ENCODE measurements at places on chromosomes 4 and X. TPM values are rescaled to one million over a fixed set of nuclear protein-coding genes. Genes with fewer than 3 reads are reported as not detected.

GSX2 gene
- not detected for total RNA-seq

RTL3 gene
- total RNA-seq = not detected

HGFAC gene
- not detected for total RNA-seq

MAGEB10 gene
- total RNA-seq = not detected

FNIP2 gene
- total RNA-seq = 19.7 TPM

WDR17 gene
- 0.69 TPM for total RNA-seq

CHRDL1 gene
- not detected for total RNA-seq

ZNF157 gene
- total RNA-seq = 0.15 TPM

TIGD4 gene
- total RNA-seq = 0.34 TPM

CCDC149 gene
- total RNA-seq = not detected

GSTCD gene
- total RNA-seq = 9.5 TPM

JADE1 gene
- total RNA-seq = 34.5 TPM

SLC6A14 gene
- not detected for total RNA-seq

ANXA3 gene
- total RNA-seq = 30.9 TPM

PDGFRA gene
- 2.0 TPM for total RNA-seq

EPHA5 gene
- total RNA-seq = not detected

ZNF141 gene
- total RNA-seq = 25.3 TPM

F11 gene
- total RNA-seq = not detected

ABCG2 gene
- 0.68 TPM for total RNA-seq

CCKAR gene
- total RNA-seq = not detected

TCEAL6 gene
- not detected for total RNA-seq

TSPAN6 gene
- not detected for total RNA-seq

FRG2 gene
- total RNA-seq = not detected

SSX2 gene
- not detected for total RNA-seq

PHEX gene
- total RNA-seq = 0.34 TPM

STATH gene
- not detected for total RNA-seq

CCSER1 gene
- not detected for total RNA-seq

Measured in T-helper 1 cell treated with Interleukin-12 subunit alpha and Interleukin-12 subunit beta and Interleukin-4 antibody, amounts not matched to agents 30 ng/mL and 1 ng/mL, for 36 hours (primary cell).